ENCODE measurements at places on chromosomes 2 and 18.

DNA sequence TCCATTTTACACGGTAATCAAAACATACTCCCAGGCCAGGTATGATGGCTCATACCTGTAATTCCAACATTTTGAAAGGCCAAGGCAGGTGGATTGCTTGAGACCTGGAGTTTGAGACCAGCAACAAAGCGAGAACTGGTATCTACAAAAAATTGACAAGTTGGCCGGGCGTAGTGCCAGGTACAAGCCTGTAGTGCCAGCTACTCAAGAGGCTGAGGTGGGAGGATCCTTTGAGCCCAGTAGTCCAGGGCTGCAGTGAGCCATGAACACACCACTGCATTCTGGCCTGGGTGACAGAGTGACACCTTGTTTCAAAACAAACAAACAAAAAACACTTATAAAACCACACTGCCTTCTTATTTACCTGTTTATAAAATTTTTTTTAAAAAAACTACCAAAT is 80.8 kb downstream of the GAREM1 start:
- no peak for DNase-seq

DNA sequence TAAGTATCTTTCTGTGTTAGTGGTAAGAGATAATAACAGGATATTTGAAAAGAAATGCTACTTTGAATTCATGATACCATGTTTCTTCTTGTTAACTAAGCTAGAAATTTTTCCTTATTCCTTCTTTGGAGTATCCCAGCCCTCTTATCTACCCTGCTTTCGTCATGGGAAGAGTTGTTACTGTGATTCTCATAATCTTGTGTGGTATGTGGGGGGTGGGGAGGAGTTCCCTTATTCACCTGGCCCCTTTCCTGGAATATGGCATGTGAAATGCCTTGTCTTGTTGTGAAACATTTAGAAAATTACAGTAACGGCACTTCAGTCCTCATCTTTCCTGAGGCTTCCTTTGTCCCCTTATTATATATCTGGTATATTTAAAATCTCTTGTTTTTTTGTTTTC is 129.9 kb downstream of the NCOA1 start:
- no peak for DNase-seq

DNA sequence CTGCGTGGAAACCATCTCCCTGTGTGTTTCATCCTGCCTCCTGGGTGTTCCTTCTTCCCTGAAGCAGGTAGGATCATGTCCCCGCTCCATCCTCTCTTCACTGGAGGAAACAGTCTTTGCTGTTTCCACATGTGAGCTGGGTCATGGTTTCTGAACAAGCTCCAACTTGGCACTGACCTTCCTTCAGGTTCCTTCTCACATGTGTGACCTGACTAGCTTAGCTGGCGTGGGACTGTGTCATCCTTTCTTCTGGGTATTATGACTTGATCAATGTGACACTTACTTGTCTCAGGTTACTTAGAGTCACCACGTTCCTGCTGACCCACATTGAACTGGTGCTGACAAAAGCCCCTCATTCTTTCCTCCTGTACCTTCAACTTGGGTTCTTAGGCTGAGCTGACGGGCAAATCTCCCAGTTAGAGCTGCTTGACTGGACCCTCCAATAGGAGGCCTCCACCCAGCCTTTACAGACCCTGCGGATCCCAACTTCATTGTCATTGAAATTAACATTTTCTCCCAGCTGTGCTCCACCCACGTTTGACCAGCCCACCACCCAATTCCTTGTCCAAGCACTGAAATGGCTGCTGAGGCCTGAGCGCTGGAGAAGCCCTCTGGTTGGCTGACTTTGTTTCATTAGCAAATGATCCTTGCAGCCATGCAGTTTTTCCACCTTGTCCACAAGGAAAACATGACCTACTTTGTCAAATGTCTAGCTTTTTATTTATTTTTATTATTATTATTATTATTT is 128.1 kb downstream of the DDX1 start:
- no peak for DNase-seq

DNA sequence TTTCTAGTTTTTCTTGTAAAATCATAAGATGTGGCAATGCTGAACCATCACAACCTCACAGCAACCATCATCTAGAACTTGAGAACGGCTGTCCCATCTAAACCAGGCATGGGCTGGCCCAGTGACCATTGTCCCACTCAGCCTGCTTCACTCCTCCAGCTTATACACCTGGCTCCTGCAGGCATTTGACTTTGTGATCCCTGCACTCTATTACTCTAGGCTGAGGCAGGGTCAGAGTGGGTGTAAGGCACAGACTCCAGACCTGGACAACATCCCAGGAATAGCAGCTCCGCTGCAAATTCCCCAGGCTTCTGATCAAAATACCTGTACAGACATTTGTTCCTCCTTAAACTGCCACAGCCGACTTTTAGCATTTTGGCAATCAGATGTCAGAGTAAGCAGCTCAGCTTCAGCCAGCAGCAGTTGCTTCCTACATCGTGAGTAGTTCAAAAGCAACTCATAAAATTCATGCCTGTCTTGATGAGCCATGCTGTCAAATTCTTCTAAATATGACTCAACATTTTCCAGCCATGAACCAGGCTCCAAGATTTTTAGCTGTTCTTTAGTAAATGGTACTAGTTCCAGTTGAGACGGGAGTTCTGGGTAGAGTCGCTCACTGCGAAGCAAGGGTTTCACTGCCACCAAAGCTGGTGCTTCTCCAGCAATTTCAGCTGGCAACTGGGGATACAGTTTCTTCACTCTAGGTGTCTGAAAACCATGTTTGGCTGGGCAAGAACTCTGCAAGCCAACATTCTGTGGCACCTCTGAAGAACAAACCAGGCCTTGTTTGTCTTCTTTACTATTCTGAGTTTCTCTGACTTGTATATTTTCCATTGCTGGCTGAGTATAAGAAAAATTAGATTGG is 12.8 kb downstream of the EPG5 start:
- DNase-seq: no peak

DNA sequence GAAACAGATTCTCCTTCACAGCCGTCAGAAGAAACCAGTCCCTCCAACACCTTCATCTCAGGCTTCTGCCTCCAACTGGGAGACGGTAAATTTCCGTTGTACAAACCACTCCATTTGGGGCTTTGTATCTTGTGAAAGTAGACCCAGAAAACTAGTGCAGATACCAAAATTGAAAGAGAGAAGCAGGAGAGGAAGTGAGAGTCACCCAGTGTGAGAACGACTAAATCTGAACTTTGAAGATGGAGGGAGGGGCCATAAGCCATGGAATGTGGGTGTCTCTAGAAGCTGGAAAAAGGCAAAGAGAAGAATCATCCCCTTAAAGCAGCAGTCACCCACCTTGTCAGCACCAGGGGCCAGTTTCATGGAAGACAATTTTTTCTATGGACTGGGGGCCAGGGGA is 88.3 kb upstream of the LRATD1 start:
- DNase-seq: no peak

- no peak for DNase-seq
Observed at GRCh38 chr2:128313091-128313836, 5.4 kb downstream of the HS6ST1 start.

DNA sequence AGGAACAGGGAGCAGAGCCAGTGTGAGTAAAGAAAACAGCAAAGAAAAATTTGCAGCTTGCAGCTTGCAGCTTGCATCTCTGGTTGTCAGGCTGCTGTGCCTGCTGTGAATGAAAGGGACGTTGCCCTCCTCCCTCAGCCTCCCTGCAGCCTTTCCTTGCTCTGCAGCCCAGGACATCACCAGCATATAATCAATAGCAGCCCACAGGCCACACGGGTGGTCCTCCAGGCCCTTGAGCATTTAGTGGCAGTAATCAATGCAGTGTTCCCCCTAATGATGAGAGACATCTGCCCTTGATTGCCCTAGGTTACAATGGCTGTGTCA is 122.2 kb upstream of the TACR1 start:
- DNase-seq: no peak

- no peak for DNase-seq
Observed at GRCh38 chr2:12424219-12424618, 292.5 kb upstream of the TRIB2 start.

GRCh38 chr18:10201659-10202058 is 252.8 kb upstream of the APCDD1 start:
- no peak for DNase-seq

- DNase-seq: no peak
Observed at GRCh38 chr2:154226931-154227330, 355.2 kb downstream of the GALNT13 start.

DNA sequence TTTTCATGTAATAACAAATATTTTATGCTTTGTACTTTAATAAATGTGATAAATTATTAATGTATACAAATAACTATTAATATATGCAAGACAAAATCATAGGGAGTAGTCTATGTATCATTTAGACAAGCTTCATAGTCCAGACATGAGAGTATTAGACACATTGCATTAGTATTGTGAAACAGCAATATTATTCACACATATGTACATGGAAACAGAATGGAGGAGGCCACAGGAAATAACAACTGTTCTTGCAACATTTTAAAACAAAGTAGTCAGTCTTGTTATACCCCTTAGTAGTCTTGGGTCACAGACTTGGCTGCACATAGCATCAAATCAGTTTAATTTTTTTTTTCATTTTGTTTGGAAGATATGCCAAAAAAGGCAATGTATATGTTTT is 15.8 kb downstream of the DSC1 start:
- no peak for DNase-seq

DNA sequence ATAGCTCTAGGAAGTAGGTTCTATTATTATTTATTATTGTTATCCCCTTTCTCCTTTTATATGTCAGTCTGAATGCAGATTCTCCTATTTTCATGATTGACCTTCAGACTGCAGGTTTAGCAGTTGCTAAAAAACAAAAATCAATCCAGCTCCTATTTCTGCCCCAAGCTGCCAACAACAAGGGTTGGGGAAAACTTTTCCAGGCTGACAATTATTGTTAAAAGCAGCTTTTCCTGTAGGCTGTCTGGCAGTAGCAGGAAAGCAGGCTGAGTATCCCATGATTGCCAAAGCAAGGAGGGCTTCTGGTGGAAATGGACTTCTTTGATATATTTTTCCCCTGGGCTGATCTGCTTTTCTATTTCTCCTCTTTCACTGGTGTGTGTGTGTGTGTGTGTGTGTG is 78.0 kb upstream of the CTLA4 start:
- no peak for DNase-seq

DNA sequence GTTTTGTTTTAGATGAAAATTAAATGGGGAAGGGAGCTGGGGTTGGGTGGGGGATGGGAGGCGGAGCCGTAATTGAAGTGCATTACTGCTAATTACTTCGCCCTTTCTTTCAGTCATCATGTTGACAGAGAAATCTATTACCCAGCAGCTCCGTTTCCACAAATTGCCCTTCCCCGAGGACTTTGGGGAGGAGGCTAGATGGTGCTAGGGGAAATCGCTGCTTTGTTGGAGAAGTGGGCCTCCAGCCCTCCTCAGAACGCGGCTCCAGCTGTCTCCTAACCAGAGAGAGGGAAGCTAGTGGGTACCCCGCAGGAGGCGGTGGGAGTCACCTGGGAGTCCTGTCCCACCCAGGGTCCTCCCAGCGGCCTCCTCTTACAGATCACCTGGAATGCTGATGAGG is 130.9 kb upstream of the MYCN start:
- no peak for DNase-seq

- no peak for DNase-seq
Observed at GRCh38 chr18:36688020-36688965, 140.5 kb downstream of the TPGS2 start.

DNA sequence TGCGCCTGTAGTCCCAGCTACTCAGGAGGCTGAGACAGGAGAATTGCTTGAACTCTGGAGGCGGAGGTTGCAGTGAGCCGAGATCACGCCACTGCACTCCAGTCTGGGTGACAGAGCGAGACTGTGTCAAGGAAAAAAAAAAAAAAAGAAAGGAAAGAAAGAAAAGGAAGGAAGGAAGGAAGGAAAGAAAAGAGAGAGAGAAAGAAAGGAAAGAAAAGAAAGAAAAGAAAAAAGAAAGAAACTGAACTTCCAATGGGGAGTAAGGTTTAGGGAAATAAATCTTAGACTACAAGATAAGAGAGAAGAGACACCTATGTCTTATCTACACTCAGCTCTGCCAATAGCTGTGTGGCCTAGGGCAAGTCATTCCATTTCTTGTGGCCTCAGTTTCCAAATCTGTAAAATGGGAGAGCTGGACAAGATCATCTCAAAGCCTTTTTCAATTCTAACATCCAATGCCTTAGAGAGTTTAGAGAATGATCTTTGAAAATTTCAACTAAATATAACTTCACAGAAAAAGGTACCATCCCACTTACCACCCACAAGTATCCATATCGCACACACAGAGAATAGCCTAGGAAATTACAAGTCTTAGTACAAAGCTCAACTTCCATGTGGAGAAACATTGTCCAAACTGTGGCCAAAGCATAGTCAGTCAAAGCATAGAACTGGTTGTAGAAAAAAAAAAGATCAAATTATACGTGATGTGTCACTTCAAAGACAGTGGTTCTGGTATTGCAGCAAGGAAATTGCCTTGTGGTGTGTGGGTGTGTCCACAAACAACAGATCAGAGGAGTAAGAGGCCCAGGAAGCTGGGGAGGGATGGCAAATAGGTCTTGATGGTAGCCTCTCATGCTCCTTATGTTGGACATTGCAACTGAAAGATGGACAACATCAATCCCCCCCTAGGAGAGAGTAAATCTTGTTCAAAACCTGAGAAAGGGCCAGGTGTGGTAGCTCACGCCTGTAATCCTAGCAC is 42.4 kb downstream of the SLC14A2 start:
- no peak for DNase-seq

DNA sequence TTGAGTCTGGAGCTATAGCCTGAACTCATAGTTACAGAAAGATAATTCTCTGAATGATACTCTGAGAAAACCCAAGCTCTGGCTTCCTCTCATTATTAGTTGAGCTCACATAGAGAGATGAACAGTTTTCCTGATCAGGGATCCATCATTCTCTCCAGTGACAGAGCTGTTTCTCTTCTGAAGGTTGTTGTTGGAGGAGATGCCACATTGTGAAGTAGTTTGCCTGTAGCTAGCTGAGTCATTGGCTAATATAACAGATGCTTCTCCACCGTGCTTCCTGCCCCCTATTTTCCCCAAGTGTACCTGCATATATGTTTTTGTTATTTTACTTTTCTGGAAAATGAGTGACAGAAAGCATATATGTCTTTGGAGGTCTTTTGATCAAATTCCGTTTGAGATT is 64.6 kb downstream of the OSBPL6 start:
- no peak for DNase-seq

Measured in NCI-H2081 treated with DMSO at 0.1 percent for 48 hours (cell line).